Hematopoietic multipotent progenitor cell treated with erythropoietin and hydrocortisone succinate and interleukin-3 and kit ligand, for 8 days (in vitro differentiated cells): ENCODE measurements at places on chromosomes 1 and 21.

GRCh38 chr1:185957441-185958363 lies 223.5 kb downstream of the HMCN1 start:
- DNase-seq: no peak

GRCh38 chr1:41296506-41296905 lies 54.4 kb upstream of the SCMH1 start:
- DNase-seq: no peak

GRCh38 chr1:30788580-30789387 lies 31.2 kb upstream of the LAPTM5 start:
- DNase-seq: no peak

DNA sequence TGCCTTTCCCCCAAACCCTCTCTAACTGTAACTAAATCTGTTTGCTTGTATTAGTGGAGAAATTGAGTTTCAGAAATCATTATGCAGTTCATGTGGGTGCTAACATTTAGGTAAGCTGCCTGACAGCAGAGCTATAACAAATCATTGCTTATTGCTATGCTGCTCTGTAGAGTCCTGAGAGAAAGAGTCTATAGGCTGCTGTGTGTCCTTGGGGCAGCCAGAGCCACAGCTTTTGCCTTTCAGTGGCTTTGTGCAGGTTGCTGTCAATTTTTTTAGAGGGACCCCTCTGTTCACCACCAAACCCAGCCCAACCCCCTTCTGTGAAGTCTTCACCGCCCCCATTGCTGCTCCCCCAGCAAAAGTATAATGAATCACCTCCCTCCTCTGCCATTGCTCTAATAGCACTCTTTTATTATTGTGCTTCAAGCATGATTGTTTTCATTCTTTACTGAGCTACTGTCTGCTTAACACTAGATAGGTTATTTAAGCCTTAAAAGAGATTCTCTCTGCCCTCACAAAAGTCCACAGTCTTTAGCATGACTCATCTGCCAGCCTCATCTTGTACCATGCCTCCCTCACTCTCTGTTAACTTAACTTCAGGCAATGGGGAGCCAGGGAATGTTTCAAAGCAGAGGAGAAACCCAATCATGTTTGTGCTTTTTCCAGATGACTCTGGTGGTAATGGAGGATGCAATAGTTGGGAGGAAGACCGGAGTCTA lies 38.6 kb downstream of the DIRAS3 start:
- DNase-seq: no peak

GRCh38 chr1:17118706-17119075 lies 560 bp downstream of the PADI2 start:
- DNase-seq: no peak

GRCh38 chr1:206722751-206723461 lies 38.2 kb downstream of the MAPKAPK2 start:
- DNase-seq: no peak

DNA sequence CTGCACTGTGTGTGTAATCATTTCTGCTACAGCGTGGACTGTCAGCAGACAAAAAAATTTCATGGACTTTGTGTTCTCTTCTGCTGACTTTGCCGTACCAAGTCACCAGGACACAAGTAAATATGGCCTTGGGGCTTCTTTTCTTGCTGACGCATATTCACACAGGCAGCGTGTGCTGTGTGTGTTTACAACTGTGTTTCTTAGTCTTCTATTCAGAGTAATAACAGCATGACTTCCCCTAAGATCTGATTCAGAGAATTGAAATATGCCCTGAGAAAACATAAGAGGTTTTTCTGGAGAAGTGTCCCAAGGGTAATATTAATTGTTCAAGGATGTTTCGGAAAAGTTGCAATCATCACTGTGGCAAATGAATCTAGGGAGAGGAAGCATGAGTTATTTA lies 47.1 kb upstream of the DYNLT5 start:
- no peak for DNase-seq

GRCh38 chr1:37128091-37128490 lies 93.8 kb upstream of the GRIK3 start:
- DNase-seq: no peak

GRCh38 chr21:21045518-21045917 lies 47.3 kb downstream of the NCAM2 start:
- no peak for DNase-seq

GRCh38 chr1:221611656-221612046 lies 130.2 kb downstream of the DUSP10 start:
- no peak for DNase-seq

DNA sequence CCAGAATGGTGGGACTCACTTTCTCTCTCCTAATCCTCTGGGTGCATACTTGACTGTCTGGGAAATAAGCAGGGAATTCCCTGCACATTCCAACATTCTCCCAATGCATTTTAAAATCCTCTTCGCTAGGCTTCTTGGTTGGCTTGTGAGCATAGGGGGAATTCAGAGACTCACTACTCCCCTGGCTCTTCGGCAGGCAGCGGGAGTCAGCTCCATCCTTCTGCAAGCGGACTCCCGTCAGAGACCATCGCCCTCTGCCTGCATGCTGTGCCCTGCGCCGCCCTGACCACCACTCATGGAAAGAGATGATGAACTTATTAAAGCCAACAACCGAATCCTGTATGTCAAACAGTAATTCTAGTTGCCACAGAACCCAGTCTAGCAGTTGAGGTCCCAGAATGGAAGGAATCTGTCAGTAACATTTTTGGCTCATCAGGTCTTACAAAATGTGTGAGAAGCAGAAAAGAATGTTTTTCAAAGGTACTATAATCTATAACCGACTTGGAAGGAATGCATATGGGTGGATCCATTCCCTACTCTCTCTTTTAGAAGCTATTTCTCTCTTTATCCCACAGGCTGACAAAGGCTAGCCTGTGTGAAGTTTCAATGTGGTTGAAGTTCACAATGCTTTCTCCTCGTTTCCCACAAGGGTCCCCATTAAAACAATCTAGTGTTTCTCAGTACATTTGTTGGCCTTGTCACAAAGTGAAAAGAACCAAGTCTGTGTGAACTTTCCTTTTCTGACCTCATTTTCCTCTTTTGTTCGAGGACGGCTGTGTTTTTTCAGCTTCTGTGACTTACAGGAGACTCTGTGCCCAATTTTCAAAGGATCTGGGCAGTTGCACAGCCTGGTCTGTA lies 119.1 kb upstream of the ADAR start:
- DNase-seq: no peak

- no peak for DNase-seq
Observed at GRCh38 chr1:22500471-22500870, 48.8 kb downstream of the ZBTB40 start.

DNA sequence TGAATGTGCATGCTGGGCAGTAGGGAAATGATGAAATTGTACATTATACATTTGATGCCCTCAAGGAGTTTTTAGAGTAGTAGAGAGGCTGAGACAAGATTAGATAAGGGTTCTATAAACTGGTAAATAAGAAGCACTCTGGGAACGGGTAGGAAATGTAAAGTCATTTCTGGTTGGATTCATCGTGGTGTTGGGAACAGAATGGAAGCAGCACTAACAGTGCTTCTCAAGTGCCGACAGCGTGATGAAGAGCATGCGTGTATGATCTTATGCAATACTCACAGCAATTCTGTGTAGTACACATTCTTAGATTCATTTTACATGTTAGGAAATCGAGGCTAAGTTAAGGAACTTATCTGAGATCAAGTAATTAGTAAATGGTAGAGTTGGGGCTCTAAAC lies 45.9 kb downstream of the GPR88 start:
- no peak for DNase-seq

DNA sequence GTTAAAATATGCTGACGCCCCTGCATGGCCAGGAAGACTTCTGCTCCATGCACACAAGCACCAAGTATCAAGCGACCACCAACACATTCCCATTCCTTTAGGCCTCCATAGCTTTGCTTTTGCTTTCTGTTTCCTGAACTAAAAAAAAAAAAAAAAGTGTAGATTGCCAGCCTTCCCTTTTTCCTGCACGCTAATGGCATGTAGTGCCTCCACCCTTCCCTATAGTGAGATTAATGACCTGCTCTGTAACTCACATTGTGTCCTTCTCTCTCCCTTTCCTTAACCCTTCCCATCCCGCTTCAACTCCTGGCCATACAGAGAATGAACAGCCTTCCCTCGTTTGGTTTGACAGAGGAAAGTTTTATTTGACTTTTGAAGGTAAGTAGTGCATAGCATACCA lies 57.1 kb upstream of the DYNLT5 start:
- DNase-seq: no peak

DNA sequence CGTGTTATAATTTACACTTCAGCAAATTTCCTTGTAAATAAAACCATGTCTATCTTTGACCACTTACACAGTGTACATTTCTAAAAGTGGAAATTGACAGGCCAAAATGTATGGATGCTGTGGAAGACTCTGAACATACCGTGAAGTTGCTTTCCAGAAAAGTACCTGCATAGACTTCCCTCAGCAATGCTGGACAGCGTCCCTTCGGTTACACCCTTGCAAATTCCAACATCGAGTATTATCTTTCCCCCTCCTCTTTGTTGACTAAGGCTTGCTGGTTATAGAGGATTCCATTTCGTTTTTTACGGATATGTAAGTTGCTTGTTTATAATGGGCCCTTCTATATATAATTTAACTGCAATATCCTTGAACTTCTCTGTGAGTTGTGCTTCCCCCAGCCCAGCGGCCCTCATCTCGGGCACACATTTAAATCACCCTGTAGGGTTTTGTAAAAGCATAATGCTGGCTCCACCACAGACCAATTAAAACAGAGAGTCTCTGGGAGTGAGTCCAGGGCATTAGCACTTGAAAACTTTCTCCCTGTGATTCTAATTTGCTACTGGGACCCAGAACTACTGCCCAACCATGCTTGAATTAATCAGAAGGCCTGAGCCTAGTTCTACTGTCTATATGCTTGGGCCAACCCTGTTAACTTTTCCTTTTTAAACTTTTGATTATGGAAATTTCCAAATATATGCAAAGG lies 230.3 kb downstream of the GRIK3 start:
- no peak for DNase-seq

GRCh38 chr1:180183426-180183825 lies 28.8 kb downstream of the QSOX1 start:
- DNase-seq: no peak

DNA sequence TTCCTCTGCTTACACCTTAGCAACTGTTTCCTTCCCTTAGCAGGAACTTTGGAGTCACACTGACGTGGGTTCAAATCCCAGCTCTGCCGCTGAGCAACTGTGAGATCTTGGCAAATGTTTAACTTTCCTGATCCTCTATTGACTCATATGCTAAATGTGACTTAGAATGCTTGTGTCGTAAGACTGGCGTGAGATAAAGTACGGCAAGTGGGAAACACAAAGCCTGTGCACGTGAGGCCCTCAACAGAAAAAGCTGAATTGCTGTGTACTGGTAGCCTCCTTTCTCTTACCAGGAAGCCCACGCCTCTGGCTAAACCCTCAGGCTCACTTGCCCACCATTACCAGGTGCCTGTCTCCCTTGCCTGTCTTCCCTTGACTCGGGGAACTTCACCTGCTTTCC lies 135.4 kb upstream of the TNR start:
- DNase-seq: no peak

DNA sequence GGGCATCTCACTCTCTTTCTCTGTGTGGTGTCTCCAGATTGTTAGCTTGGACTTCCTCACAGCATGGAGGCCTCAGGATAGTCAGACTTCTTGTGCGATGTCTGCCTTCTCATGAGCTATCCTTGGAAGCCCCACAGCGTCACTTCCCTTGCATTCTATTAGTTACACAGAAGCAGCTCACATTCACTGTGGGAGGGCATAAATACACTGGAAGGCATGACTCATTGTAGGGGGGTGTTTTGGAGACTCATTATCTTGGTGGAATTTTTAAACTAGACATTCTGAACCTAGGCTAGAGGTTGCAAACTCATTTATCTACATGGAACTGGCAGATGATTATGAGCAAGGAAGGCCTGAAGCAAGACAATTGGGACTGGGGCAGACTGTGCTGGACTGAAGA lies 21.4 kb upstream of the FASLG start:
- DNase-seq: peak; percentile 60

- no peak for DNase-seq
Observed at GRCh38 chr1:231125972-231126580, 35.8 kb upstream of the TRIM67 start.

DNA sequence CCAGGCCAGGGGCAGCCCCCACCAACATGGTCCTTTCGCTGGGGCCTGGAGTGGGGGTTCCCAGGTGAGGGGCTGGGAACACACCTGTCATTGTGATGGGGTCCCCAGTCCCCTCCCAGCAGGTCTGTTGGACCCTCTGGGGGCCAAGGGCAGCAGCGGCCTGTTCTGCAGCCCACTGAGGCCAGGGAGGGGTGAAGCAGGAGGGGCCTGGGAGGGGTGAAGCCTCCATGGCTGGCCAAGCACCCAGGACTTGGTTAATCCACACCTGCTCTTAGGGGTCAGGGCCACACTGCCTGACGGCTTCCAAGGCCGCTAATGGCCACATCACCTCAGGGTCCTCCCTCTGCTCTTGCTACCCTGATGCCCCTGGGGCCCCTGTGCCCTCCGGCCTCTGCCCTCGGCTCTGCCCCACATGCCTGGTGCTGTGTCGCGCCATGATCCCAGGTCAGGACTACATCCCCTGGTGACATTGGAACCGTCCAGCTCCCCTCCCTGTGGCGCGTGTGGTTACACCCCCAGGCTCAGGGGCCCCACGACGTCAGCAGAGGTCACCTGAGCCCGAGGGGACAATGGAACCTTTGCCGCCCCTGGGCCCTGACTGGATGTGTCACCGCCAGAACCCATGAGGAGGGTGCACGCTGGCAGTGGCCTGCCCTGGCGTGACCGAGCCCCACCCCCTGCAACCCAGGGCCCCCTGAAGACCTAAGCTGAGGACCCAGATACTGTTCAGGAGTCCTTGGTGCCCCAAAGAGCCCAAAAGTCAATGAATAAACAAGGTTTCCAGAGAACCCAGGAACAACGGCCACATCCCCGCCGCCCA lies 7.0 kb downstream of the TNFRSF18 start:
- DNase-seq: no peak

- DNase-seq: no peak
Observed at GRCh38 chr1:166907051-166907450, 31.0 kb upstream of the TADA1 start.

- DNase-seq: no peak
Observed at GRCh38 chr1:229141689-229142377, 129.1 kb upstream of the RAB4A start.

GRCh38 chr1:12142141-12142823 lies 24.5 kb upstream of the TNFRSF1B start:
- no peak for DNase-seq

GRCh38 chr1:63557365-63557987 lies 34.2 kb downstream of the EFCAB7 start:
- DNase-seq: peak; percentile 57

GRCh38 chr1:65921446-65921845 lies 128.8 kb downstream of the PDE4B start:
- no peak for DNase-seq

GRCh38 chr1:163580926-163581325 lies 259.2 kb downstream of the NUF2 start:
- DNase-seq: no peak

DNA sequence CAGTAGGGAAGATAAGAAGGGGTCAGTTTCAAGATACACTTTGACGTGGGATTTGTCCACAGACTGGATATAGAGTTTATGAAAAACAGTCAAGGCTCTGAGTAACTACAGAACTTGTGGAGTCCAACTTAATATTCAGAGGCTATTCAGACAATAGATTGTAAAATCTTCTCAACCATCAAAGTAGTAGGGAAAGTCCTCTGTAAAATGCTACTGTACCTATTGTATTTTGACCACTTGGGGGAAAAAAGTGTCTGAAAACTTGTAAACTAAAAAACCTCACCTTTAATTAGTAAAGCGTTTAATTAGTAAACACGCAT lies 10.5 kb downstream of the PTP4A2 start:
- DNase-seq: no peak

GRCh38 chr21:27021801-27022200 lies 54.9 kb upstream of the ADAMTS5 start:
- no peak for DNase-seq

- DNase-seq: no peak
Observed at GRCh38 chr1:95021805-95022643, 50.7 kb downstream of the ALG14 start.
